ENCODE measurements at places on chromosomes 11 and 22.

DNA sequence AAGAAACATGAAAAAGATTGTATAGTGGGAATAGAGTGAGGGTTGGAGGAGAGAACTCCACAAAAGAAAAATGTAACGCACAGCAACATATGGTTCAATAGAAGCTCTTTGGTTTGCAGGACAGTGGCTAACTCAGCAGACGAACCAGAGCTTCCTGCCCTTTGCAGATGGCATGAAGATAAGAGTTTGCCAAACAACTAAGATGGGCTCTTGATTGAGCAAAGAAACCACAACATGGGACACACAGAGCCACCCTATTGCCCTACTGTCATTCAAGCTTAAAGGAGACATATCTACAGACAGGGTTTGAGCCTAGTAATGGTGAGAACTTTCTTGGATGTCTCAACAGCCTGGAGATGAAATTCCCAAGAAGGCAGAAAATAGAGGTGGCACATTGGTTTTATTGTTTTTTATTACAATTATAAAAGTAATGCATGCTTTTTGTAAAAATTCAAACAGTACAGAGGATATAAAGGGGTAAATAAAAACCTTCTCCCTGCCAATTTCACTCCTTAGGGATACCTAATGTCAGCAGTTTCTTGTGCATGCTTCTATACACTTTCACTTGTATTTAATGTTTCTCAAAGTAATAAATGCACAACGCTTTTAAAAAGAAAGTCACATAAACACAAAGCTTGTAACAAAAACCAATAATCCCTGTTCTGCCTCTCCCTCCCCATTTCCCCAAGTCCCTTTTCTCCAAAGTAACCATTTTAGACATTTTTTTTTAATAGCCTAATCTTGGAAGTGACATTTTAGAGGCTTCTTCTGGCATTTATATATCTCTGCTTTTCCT is 63.7 kb downstream of the COPB1 start:
- DNase-seq = no peak

- DNase-seq = no peak
Measured at GRCh38 chr22:29163808-29164207, 41.9 kb upstream of the EMID1 start.

DNA sequence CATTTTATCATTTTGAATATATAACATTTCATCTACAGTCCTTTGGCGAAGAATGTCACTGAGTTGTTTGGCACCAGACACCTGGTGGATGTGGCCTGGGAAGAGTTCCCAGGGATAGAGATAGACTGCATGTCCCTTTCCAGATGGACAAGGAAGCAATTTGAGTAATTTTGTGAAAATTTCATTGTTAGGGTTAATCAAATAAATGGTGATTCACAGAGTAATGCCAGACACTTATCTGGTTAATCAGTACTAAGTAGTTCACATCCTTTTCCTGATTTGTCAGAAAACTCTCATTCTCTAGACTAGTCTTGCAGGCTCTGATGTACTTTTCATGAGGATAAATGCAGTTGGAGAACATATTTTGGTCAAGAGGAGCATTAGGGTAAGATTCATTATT is 41.6 kb downstream of the NAALAD2 start:
- DNase-seq = no peak

DNA sequence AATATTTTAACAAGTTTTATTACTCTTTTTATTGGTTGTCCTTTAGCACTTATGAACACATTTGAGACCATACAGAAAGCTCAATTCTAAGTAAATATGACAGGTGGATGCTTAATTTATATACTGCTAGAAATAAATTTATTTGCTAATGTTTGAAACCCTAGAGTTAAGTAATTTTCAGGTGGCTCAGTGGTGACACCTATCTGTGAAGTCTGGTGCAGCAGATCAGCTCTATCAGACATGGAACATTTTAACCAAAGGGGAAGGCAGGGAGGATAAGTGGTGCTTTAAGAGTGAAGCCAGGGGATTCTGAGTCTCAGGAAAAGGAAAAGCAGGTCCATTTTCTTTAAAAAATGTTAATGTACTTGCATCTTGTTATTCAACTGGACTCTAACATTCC is 175.8 kb downstream of the DSCAML1 start:
- no peak for DNase-seq

DNA sequence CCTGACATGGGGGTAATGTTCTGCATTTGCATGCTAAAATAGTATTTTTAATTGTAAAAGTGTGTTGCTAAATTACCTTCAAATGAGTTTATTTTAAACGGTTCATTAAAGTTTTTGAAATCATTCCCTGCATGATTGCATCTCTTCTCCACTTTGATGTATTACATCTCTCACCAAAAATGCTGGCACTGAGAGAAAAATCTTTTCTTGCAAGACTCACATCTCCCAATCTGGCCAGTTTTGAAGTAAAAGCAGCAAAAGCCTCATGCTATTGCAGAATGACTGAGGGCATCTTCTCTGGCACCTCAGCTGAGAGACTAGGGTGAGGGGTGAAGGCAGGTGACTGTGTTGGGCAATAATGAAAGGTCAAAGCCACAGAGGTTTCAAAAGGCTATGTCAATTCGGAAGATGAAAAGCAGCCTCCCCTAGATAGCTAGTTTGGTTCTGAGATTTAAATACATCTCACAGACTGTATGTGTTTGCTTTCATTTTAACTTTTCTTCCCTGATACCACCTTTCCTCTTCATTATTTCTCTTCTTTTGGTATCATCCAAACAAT is 292.2 kb upstream of the RAG2 start:
- no peak for DNase-seq

DNA sequence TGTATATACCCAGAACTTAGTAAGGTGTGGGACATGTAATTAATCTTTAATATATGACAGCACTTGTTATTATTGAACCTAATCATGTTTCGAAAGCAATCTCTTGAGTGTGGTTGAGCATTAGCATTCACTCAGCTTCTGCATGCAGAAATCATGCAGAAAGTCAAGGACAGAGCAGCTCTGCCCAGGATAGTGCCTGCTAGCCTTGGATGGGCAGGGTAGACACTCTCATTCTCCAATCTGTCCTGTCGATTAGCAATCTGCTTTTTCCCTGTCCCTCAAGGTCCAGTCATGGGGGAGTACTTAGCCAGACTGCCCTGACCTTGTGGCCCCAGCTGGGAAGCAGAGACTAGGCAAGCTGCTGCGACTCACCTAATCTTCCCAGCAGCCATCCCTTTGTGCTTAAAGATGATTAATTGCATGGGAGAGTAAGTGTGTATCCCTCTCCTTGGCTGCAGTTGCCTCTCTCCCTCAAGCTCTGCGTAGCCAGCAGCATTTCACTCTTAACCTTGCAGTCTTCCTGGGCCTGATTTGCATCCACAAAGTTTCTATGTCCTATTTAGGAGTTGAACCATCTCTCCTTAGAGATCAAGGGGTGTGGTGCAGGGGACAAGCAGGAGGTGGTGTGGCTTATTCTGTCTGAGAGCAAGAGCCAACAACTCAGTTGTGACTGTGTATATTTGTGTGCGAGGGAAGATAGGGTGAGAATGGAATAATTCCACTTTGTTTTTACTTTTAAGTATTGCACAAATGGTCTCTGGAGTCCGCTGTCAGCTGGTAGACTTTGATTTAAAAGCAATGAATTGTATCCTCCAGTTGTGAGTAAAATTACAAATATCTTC is 101.4 kb downstream of the FDX1 start:
- DNase-seq = no peak

- DNase-seq = no peak
Measured at GRCh38 chr11:101510591-101510990, 73.2 kb downstream of the TRPC6 start.

DNA sequence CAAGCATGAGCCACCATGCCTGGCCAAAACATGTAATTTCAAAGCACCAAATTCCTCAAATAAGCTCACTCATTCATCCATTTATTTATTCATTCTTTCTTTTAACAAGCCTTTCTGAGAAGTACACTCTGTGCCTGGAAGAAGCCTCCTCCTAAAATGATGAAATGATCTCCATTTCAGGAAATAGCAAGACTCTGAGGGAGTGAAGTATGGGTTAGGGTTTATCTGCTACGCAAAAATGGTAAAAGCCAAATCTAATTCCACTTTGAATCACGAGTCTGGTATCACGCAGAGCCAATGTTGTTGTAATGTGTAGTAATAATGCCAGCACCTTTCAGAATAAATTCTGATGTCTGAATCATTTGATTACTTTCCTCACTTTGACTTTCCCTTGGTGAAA is 1041.8 kb downstream of the LRRC4C start:
- no peak for DNase-seq

DNA sequence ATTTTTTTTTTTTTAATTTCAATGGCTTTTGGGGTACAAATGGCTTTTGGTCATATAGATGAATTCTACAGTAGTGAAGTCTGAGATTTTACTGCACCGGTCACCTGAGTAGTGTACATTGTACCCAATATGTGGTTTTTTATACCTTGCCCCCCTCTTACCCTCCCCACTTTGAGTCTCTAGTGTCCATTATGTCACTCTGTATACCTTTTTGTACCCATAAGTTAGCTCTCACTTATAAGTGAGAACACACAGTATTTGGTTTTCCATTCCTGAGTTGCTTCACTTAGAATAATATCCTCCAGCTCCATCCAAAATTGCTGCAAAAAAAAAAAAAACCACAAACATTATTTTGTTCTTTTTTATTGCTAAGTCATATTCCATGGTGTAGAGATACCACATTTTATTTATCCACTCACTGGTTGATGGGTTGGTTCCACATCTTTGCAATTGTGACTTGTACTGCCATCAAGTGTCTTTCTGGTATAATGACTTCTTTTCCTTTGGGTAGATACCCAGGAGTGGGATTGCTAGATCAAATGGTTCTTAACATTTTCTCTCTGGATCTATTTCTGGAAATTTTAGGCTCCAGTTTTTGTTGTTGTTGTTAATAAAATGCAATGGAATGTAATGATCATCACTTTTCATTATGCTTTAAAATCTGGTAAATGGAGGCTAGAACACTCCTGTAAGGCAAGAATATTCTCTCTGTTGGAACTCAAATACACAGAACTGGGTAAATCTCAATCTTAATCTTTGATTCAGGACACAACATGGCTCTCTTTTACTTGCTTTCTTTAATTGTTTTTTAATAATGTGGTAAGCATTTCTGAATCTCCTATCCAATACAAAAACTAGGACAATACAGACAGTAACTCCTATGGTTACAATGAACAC is 10.3 kb downstream of the NEAT1 start:
- no peak for DNase-seq

Data from bone marrow (tissue), 2 donors.